HL-60 (cell line): ENCODE measurements at places on chromosomes 6 and 20.

GRCh38 chr20:2872459-2873009 lies 747 bp upstream of the PTPRA start:
- DNase-seq = peak; percentile 74

GRCh38 chr6:63708631-63709030 lies 73.0 kb downstream of the PHF3 start:
- no peak for DNase-seq

DNA sequence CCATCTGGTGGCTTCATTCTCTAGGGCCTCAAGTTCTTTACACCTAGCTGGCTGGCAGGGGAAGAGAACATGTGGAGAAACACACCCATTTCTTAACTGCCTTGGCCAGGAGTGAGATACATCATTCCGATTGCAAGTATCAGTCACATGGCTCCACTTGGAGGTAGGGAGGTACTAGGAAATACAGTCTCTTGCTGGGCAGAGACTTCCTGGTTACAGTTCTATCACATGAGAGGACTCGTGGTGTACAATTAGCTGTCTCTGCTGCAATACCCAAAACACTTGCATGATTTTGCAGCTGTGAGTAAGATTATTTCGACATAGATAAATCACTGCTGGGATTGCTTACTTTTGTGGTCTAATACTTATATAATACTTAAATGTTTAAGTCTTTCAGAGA lies 51.1 kb downstream of the GTF2H5 start:
- peak; percentile 87 for DNase-seq

GRCh38 chr6:35218021-35218420 lies 4.3 kb downstream of the SCUBE3 start:
- peak; percentile 49 for DNase-seq

- no peak for DNase-seq
Observed at GRCh38 chr20:23226612-23227265, 123.9 kb upstream of the NXT1 start.

- DNase-seq = no peak
Observed at GRCh38 chr6:166050559-166050958, 117.1 kb downstream of the TBXT start.

GRCh38 chr6:34570066-34570833 lies 14.1 kb upstream of the SPDEF start:
- no peak for DNase-seq

DNA sequence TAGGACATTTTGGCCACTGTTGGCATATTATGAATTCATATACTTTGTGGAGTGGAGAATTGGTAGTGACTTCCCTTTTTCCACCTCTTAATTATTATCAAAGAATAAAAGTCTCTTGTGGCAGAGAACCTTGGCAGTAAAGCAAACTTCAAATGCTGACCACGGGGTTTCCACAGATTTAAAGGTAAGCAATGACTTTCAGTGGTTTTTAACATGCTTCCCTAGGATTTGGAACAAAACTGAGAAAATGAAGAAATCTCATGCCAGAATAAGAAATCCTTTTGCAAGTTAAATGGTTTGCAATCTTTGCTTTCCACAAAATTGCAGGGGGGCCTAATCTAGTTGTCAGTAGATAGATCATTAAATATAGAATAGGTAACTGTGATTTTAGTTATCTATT lies 2.0 kb upstream of the SDC4 start:
- DNase-seq = no peak

GRCh38 chr6:27811451-27811772 lies 100.8 kb downstream of the OR2B2 start:
- DNase-seq = no peak

GRCh38 chr6:41450581-41450980 lies 95.6 kb upstream of the FOXP4 start:
- DNase-seq = no peak

DNA sequence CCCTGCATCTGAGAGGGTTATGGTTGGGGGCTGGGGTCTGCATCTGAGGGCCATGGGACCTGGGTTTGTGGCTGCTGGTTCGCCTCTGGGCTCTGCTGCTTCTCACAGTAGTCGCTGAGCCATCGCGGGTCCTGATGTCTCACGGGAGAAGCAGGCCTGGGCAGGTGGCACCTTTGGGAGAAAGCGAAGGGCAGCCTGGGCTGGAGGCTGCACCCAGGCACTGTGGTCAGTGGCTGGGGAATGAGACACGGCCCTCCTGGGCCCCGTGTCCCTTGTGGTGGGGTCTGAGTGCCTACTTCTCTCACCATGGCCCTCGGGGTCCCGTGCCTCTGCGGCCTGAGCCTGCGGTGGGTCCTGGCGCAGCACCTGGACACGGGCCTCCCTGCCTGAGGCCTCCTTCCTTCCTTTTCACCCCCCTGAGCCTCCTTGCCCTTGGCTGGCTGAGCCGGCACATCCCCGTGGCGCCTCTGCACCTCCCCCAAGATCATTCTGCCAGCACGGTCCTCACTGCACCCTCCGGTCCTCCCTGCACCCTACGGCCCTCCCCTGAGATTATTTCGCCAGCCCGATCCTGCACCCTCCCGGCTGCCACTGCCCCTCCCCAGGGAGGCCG lies 206.0 kb downstream of the ERMARD start:
- no peak for DNase-seq

DNA sequence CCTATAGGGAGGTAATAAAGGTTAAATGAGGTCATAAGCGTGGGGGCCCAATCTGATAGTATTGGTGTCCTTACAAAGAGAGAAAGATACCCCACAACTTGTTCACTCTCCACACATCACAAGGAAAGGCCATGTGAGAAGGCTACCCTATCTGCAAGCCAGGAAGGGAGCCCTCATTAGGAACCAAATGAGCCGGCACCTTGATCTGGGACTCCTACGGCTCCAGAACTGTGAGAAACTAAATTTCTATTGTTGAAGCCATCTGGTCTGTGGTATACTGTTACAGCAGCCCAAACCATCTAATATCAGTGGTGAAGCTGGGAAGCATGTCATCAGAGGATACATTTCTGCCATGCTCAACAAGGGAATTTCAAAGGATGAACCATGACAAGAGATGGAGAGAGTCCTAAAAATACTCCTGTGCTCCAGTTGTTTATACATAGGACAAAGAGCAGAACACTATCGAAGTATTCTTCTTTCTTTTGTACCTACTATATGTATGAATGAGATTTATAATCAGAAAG lies 10.4 kb downstream of the COX7A2 start:
- DNase-seq = no peak

DNA sequence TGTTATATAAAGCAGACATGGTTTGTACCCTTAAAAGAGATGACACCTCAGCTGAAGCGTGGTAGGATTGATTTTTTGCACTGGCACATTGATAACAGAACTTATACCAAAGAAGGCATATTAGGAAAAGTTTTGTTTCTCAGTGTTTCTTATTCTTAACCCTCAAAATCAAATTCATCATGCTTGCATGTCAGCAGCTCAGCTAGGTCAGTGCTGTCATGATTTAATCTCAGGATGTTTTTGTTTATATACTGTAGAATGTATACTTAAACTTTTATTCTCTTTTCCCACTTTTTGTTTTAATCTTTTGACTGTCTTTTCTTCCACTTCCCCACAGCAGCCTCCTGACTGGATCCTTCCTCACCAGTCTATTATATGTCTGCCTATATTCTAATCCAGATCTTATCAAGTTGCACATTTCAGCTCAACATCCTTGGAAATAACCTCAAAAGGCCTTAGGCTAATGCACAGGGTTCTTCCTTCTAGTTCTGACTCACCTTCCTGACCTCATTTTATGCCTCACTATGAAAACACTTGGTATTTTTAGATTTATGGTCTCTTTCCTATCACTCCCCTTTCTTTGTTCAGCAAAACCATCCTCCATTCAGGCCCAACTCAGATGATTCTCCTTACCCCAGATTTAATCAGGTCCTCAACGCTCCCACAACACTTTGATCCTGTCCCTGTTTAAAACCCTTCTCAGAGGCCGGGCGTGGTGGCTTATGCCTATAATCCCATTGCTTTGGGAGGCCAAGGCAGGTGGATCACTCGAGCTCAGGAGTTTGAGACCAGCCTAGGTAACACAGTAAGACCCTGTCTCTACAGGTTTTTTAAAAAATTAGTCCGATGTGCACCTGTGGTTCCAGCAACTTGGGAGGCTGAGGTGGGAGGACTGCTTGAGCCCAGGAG lies 7.2 kb downstream of the HEBP2 start:
- DNase-seq = no peak

- DNase-seq = no peak
Observed at GRCh38 chr6:82437701-82438100, 74.1 kb downstream of the TPBG start.

GRCh38 chr20:17896193-17896723 lies 72.3 kb downstream of the SNX5 start:
- no peak for DNase-seq

GRCh38 chr6:40285996-40286395 lies 301.2 kb downstream of the LRFN2 start:
- no peak for DNase-seq

- DNase-seq = no peak
Observed at GRCh38 chr6:15352220-15352619, 106.4 kb downstream of the JARID2 start.

DNA sequence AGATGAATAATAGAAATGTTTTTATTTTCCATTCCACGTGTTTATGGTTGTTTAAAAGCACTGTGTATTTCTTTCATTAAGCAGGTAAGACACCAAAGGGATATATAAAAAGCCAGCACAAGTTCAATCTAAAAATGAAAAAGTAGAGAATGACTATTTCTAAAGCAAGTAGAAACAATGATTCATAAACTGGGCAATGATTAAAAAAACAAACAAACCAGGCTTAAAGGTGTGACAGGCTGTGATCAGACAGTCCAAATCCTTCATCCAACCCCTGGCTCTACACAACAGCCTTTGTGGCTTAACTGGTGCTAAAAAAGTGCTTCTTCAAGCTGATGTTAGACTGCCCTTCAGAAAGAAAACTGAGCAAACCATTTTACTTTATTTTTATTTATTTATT lies 45.7 kb upstream of the TSHZ2 start:
- no peak for DNase-seq

DNA sequence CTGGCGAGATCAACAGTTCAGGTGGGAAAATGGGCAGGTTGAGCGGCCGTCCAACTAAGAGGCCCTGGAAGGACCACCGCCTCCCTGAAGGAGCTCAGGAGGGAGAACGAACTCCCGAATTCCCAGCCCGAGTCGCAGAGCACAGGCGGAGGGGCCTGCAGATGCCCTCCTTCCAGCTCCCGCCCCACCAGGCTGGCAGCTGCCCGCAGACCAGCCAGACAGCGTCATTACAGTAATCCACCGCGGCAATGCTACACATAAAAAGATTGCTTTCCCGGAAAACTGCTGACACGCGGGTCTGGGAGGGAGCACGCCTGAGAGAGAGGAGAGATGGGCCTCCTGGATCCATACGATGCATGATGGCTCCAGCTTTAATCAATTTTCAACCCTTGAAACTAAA lies 30.5 kb upstream of the SLCO4A1 start:
- no peak for DNase-seq

DNA sequence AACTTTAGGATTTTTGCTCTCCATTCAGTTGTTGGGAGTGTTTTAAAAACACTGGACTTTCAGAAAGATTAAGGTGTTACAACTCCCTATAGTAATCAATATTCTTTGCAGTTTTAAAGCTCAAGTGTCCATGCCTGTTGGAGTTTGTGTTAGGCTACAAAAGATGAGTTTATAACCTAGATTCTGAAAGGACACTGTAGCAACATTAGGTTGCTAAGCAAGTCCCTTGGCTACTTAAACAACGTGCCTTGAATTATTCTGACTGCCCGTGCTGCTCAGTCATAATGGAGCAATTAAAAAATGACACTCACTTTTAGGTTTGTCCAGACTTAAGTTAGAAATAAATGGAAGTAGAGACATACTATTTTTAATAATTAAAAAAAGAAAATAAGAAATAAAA lies 41.0 kb downstream of the KLHL32 start:
- DNase-seq = no peak

- DNase-seq = no peak
Observed at GRCh38 chr6:134289204-134289575, 28.7 kb downstream of the SGK1 start.

DNA sequence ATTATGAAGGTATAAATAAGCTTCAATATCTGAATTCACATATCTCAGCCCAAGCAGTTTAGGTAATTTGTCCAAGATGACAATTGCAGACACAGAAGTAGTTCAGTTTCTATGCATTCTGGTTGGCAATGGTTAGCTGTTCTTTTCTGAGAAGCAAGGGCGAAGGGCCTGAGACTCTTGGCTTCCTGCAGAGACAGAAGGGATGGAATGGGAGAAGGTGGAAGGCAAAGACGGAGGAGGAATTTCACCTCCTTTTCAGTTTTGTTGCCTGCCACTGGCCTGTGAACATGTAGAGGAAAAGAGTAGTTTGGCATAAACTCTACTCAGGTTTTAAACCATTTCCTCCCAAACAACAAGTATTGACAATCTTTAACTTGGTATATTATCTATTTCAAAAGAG lies 180.7 kb upstream of the HS3ST5 start:
- DNase-seq = no peak

- peak; percentile 54 for DNase-seq
Observed at GRCh38 chr20:35992713-35993335, 24.4 kb downstream of the CNBD2 start.

GRCh38 chr20:59858425-59858824 lies 75.0 kb downstream of the SYCP2 start:
- no peak for DNase-seq

DNA sequence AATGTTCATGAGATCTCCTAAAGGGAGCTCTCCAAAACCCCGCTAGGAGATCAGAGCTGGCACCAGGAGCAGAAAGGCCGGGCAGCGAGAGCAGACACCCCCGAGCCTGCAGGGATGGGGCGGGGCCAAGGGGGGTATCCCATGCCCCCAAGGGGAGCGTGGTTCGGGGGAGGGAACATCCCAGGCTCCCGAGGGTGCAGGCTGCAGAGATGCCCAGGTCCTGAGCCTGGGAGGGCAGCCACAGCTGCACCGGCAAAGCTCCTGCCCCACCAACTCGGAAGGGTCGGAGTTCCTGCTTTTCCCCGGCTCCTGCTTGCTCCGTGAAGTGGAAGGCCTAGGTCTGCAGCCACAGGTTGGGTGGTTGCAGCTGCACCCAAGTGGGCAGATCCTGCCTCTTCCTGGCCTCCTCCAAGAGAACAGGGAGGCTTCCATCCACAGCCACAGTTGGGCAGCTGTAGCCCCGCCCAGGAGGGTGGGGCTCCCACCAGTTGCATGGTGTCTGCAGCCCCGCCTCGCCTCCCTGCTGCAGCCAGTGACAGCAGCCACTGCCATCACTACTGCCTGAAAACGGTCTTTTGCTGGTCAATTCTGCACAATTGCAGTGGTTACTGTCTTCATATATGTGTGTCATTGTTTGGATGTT lies 13.4 kb upstream of the GMNN start:
- no peak for DNase-seq

DNA sequence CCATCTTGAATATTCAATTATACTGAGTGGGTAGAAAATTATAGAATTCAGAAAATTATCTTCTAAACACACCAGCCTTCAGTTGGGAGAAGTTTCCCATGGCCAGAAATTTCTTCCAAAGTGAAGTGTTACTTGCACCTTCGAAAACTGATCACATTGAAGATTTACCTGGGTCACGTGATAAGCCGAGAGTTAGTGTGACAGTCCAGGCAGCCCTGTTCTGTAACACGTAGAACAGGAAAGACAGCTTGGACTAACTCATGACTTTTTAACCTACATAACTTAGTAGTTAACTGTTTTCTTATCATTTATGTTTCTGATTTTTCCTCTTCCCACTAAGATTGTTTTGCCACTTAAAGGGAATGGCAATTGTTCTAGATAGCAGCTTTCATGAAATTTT lies 118.3 kb upstream of the MTHFD1L start:
- no peak for DNase-seq
